ENCODE measurements at places on chromosomes 5 and 9.

DNA sequence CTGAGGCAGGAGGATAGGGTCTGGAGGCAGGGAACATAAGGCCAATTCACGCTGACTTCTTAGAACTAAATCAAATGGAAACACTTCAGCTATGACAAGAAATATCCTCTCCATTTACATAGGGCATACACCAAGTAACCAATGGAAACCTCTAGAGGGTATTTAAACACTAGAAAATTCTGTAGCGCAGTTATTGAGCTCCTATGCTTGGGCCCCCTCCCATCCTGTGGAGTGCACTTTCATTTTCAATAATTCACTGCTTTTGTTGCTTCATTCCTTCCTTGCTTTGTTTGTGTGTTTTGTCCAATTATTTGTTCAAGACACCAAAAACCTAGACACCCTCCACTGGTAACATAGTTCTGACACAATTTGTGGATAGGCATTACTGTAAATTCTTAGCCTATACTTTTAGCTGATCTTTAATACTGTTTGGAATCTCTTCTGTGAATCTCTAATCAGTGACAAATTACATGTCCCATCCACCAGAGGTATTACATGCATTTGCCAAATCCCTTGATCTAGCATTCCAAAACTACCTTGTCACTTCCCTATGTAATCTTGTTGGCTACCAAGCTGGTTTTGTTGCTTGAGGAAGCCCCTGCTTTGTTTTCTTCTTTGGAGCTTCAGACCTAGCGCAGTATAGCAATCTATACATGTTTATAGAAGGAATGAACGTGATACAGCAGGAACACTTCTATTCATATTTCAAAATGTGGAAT, 61.6 kb downstream of the ST8SIA4 start:
- DNase-seq, result no peak

DNA sequence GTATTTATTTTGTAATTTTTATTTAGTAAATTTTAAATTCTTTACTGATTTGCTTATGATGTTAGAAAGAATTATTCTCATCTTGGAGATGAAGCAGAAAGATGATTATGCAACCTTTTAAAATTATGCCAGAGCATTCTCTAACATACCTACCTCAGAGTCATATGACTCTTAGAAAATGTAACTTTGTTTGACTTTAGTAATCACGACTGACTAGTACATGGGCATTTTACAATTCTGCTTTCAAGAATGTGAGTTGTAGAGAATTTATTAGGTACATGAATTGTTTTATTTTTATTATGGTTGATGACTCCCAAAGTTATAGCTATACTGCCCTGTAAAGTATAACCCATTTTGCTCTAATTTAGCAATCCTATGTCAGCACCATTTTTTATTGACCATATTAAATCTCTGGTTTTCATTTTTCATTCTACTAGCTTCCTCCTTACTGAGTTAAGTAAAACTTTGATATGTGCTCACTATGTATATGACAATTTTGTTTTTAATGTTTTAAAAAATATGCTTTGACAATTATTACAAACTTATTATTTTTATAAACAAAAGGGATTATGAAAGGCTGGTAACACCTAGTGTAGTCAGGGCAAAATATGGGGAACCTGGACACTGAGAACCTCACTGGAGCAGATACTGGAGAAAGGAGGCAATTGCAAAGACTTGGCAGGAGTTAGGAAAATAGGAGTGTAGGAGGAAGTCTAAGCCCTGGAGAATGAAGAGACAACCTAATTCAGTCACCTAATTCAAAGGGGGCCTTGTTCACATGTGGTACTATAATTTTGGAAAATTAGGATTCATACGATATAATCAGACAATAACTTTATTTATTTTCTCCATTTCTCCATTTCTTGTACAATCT, 249.7 kb upstream of the DAB2 start:
- DNase-seq, result no peak

DNA sequence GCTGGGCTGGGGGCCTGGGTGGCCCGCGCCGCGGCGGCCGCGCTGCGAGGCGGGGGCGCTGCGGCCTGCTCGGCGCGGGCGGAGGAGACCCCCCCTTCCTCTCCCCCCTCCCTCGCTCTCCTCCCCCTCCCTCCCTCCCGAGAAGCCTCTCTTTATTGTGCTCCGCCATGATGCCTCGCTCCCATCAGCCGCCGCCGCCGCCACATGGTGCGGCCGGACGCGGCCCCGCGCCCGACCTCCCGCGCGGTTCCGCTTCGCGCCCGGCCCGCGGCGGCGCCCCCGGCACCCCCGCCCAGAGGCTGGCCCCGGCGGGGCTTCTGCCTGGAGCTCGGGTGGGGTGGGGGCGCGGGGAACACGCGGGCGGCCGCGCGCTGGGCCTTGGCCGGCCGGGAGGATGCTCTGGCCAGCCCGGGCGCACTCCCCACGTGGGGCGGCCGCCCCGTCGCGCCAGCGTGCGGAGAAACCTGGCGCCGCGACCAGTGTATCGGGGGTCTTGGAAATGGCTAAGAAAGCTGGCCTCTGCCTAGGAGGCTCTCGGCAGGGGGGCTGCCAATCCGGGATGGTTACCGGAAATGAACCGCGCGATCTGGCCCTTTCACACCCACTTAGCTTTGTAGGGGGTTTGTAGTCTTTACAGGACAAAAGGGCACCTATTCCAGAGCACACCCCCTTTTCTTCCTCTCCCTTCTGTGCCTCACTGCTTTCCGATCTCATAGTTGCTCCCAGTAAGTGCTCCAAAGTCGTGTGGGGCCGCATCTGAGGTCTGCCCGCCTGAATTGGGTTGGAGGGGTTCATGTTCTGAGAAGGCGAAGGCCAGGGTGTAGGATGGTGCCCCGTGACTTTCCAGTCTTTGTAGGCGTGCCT, 1.0 kb downstream of the SET start:
- no peak for DNase-seq

GRCh38 chr9:19484699-19485098, 75.9 kb downstream of the ACER2 start:
- no peak for DNase-seq

DNA sequence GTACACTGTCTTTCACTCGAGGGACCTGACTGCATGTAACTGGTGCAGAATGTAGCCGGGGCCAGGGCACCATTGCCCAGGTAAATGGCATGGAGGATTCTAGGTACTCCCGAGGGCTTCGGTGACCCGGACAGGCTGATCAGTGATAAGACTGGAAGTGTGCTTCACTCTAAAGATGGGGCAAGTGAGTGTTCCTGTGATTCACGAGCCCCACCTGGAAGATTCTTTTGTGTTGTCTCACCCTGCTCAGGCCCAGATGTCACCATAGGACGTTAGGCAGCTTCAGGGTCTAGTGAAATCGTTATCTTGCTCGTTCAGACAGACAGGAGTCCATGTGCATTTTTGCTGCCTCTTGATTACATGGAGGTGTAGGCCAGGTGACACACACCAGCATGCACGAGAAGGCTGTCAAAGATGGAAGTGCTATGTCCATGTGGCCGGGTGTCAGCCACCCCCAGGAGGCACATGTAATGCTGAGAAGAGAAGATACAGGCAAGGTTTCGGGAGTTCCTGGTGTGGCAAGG, 73.9 kb downstream of the WNK2 start:
- no peak for DNase-seq

GRCh38 chr5:92371171-92371888, 988.2 kb upstream of the ARRDC3 start:
- DNase-seq, result no peak

GRCh38 chr5:22706901-22707300, 146.2 kb downstream of the CDH12 start:
- no peak for DNase-seq

DNA sequence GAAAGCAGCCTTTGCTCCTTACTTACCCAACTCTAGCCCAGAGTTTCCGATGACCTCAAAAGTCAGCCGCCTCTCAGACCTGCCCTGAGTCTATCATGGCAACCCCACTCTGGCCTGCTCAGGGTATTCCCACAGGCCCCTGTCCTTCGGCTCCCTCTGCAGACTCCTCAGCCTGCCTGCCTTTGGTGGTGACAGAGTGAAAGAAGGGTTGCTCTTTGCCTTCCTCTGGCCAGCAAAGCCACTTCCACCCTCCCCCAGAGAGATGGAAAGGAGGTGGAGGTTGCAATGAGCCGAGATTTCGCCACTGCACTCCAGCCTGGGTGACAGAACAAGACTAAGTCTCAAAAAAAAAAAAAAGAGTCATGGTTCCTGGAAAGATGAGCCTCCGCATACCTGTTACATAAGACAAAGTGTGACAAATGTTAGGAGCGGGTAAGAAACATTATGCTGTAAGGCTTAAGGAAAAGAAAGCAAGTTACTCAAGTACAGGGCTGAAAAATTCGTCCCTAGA, 2.3 kb upstream of the SMIM33 start:
- no peak for DNase-seq

DNA sequence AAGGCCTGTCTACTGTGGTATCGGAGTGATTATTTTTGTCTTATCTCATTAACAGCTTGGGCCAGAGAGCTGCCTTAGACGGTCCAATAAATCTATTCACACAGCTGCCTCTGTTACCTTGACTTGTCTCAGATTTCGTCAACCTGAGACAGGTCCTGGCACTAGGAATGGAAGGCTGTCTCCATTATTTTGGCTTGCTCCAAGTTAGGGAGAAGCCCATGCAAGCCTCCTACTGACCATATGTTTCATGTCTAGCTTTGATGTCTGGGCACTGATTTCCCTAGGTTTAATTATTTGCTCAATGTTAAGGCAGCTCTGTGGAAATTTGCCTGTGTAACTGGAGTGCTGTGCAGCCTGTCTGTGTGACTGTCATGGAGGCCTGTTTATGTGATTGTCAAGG, 12.4 kb upstream of the RALGPS1 start:
- no peak for DNase-seq

DNA sequence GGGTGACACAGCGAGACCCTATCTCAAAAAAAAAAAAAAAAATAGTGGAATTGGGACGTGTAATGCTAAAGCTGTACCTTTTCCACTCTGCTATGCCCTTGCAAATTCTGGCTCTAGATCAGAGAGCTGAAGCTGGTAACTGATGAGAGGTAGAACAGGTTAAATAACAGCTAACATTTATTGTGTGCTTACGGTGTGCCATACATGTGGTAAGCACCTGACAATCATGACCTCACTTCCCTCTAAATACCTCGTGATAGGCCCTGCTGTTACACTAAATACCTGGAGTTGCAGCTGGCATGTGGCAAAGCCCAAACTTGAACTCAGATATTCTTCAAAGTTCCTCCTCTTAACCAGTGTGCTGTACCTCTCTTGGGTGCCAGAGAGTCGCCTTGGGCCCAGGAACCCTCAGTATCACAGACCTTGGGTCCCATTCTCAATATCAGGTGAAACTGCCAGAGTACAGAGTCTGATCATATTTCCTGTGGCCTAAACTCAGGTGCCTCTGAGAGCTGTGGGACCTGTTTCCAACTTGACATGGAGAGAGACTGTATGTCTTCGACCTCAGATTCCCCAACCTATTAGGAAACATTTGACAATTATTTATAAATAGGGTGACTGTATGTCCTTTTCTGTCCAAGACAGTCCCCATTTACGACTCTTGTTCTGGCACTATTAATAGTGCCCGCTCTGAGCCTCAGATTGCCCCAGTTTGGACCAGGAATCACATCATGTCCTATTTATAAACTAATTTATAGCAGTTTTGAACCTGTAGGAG, 4.8 kb downstream of the ARL10 start:
- DNase-seq, result no peak

DNA sequence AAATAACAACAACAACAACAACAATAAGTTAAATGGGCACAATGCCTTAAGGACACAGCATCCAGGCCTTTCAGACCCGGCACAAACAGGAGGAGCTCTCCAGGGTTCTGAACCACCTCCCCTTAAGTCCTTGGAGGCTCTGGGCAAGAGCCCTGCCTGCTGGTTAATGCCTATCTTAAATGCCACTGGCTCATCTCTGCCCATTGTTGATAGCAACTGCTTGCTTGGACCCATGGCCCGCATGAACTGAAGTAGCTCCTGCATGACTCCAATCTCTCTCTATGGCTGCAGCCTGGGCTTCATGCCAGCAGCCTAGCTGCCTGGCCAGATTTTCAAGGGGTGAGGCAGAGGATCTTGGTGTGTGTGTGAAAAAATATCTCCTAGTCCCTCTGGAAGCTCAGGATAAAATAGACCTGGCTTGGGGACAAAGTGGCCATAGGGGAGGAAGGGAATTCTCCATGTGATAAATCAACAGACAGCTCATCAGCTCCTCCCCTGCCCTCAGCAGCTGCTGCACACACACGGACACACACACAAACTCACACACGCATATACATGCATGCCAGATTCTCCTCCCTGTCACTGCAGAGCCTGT, 27.4 kb downstream of the FAM219A start:
- no peak for DNase-seq
